Stimulated activated CD4-positive, alpha-beta T cell treated with anti-CD3 and anti-CD28 coated beads, Interleukin-1b, Interleukin-23, amount 100 ng/mL, for 24 hours (primary cell): ENCODE measurements at places on chromosomes 4 and X.

GRCh38 chr4:73523126-73523525 is 41.6 kb downstream of the AFM start:
- no peak for DNase-seq

GRCh38 chr4:37825968-37826294 is 555 bp upstream of the PGM2 start:
- DNase-seq = no peak

DNA sequence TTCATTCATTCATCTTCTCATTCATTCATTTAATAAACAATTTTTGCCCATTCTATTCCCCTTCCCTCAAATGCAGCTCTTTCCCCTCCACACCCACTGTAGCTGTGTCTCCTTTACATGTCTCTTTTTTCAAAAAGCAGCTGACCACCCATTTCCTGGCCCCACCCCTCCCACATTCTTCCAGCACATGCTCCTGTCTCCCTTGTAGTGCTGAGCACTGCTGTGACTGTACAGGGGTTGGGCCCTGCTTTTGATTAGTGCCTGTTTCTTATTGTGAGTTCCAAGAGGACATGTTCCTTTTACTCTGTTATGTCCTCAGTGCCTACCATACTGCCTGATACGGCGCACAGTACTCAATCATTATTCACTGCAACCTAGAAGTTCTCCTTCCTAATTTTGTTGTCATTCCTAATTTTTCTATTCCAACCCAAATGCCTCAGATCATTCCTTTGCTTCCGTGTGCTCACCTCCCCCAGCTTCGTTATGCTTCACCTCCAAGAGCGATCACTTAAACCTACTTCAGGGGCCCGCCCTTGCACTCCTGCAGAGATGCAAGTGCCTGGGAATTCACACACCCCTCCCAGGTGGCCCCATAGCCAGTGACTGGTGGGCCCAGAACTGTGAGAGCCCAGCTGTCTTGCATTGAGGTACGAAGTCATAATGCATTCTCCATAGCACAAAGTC is 152.2 kb downstream of the STK32B start:
- no peak for DNase-seq

GRCh38 chr4:25552580-25553271 is 102.9 kb upstream of the SLC34A2 start:
- DNase-seq = no peak

DNA sequence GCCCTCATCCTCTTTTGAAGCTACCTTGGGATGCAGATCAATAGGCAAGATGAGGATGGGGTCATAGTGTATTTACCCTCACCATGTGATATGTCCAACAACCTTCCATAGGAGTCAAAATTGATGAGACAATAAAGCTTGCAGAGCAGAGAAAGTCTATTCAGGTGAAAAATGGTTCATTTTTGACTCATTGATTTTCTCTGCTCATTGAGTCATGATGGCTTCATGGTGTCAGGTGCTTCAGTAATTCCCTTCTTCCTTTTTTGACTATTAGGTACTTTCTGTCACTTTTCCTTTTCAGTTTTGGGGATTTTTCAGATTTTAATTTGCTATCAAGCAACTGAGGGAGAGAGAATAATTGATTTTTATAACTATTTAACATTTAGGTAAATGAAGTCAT is 55.9 kb upstream of the IL2 start:
- no peak for DNase-seq

GRCh38 chr4:63578383-63578782 is 830.9 kb downstream of the TECRL start:
- DNase-seq = no peak

GRCh38 chrX:105266456-105266855 is 46.0 kb upstream of the TEX13A start:
- DNase-seq = no peak

GRCh38 chrX:47706575-47706974 is 47.6 kb upstream of the UXT start:
- no peak for DNase-seq

DNA sequence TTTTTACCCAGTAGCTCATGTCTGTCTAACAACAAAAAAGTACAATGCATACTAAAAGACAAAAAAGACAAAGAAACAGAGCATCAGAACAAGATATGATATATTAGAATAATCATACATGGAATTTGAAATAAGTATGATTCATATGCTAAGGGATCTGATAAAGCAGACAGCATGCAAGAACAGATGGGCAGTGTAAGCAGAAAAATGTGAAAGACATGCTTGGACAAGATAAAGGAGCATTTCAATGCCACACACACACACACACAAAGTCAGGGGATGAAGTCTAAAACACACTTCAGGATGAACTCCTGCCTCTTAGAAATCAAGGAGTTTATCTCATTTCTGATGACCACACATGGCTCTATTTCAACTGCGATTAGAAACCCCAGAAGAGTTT is 649.6 kb upstream of the NDST4 start:
- no peak for DNase-seq

GRCh38 chr4:76987685-76988084 is 38.1 kb downstream of the SEPTIN11 start:
- no peak for DNase-seq

GRCh38 chrX:10634392-10635161 is 14.2 kb upstream of the MID1 start:
- DNase-seq = no peak

GRCh38 chr4:137640156-137640837 is 108.0 kb upstream of the PCDH18 start:
- no peak for DNase-seq

GRCh38 chr4:155468282-155468681 is 91.5 kb upstream of the MAP9 start:
- DNase-seq = no peak

- no peak for DNase-seq
Measured at GRCh38 chr4:89427782-89428181, 120.2 kb upstream of the GPRIN3 start.

GRCh38 chrX:53711436-53711835 is 24.9 kb upstream of the HUWE1 start:
- DNase-seq = no peak

DNA sequence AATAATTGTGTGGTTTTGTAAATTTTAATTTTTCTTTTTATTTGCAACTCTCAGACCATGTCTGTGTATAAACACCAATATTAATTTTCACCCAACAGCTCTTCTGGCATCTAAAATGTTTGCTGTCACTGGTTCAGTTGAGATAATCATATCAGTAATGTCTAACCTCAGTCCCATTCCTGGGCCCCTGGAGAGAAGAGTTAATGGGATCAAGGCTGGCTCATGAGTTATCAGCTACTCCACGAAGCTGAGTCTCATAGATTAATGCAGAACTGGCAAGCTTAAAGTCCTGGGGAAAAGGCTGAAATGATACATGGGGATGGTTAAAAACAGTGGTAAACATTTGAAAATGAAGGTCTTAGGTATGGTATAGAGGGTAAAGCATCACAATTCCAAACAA is 28.4 kb upstream of the TSPAN5 start:
- DNase-seq = no peak

DNA sequence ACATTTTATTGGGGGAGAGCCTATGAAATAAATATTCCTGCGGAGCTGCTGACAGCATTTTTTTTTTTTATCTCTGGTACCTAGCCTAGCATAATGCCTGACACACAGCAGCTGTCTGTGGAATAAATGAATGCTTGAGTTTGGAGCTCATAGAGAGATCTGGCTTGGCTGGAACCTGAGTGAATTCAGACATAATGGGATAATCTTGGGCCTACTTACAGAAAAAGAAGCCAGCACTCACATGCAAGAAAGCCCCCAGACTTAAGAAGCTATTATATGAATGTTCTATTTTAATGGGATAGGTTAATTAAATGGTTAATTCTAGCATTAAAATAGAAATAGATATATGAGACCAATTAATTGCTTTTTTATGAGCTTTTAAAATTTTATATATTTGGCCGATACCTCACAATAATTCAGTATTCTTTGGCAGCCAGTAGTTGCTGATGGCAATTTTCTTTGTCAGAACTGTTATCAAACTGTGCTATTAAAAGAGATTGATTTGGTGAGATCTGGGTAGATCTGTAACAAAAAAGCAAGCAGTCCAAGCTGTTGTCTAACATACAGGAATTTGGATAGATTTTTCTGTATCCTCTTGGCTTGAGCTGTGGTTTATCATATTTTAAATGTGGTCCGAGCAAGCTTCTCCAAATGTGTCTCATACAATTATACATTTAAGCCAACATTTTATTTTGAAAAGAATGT is 654.2 kb downstream of the PCDH7 start:
- no peak for DNase-seq

GRCh38 chr4:124846306-124846705 is 133.8 kb upstream of the ANKRD50 start:
- DNase-seq = no peak

DNA sequence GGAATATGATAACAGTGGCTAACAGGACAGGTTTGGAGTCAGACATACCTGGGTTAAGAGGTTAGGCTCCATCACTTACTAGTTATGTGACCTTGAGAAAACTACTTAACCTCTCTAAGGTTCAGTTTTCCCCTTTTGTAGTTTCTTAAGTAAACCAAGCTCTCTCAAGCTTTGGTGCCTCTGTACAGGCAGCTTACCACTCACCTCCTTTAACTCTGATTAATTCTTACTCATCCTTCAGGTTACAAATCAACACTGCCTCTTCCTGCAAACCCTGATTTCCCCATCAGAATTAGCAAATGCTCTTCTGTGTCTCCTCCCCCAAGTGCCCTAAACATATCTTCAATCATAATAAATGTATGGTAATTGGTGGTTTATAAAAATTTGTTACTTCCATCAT is 3.5 kb upstream of the SERTM2 start:
- DNase-seq = no peak

DNA sequence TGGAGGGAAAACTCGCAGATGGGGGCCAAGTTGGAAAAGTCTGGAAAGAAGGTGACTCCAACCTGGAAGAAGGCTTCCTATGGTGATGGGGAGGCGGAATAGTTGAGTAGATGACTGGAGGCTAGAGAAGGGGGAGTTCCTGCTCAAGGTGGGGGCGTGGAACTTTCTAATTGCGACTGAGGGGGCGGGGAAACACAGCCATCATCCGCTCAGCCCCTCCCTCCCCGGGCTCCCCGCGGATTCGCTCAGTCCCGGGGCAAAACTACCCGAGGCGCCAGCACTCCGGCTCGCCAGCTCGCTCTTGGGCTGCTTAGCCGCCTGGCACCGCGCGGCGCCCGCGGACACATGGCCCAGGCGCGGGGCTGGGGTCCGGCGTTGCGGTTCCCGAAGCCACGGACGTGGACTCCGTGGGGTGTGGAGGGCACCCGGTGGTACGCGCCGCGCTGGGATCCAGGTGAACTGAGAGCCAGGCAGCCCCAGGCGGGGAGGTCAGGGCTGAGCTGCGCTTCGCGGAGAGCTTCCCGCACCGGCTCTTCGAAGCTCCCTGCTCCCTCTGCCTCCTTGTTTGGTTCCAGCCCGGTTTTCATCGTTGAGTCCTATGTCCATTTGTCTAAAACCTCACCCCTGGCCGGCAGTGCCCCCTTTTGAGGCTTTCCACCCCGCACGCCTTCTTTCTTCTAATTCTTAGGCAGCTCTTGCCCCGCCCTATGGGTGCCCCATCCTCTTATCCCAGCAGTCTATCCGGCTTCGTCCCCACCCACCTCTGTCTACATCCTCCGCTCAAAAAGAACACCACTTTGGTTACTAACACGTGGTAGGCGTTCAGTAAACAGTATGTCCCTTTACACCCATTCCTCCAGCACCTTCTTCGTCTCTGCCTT is 38.9 kb downstream of the STARD8 start:
- no peak for DNase-seq

GRCh38 chrX:48776818-48777439 is 9.5 kb upstream of the GATA1 start:
- no peak for DNase-seq

- DNase-seq = no peak
Measured at GRCh38 chr4:83113429-83113786, 1.1 kb downstream of the PLAC8 start.

GRCh38 chrX:15525664-15526416 is 25.2 kb downstream of the BMX start:
- no peak for DNase-seq

GRCh38 chrX:14934423-14934822 is 61.2 kb downstream of the MOSPD2 start:
- DNase-seq = no peak

DNA sequence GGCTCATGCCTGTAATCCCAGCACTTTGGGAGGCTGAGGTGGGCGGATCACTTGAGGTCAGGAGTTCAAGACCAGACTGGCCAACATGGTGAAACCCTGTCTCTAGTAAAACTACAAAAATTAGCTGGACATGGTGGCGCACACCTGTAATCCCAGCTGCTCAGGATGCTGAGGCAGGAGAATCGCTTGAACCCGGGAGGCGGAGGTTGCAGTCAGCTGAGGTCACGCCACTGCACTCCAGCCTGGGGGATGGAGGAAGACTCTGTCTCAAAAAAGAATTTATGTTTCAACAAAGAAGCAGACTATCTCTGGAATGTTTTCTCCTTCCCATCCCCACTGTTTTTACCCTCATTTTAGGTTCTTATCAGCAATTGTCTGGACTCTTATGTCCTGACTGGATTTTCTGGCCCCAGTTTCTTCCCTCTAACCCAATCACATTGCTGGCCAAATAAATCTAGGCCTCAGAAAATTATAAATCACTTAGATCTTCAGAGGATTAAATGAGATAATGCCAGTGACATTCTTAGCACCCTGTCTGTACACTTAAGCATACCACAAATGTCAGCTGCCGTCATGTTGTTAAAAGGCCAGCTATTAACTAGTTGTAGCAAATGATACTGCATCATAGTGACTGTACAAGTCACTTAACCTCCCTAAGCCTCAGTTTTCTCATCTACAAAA is 44.9 kb upstream of the PRSS48 start:
- no peak for DNase-seq

DNA sequence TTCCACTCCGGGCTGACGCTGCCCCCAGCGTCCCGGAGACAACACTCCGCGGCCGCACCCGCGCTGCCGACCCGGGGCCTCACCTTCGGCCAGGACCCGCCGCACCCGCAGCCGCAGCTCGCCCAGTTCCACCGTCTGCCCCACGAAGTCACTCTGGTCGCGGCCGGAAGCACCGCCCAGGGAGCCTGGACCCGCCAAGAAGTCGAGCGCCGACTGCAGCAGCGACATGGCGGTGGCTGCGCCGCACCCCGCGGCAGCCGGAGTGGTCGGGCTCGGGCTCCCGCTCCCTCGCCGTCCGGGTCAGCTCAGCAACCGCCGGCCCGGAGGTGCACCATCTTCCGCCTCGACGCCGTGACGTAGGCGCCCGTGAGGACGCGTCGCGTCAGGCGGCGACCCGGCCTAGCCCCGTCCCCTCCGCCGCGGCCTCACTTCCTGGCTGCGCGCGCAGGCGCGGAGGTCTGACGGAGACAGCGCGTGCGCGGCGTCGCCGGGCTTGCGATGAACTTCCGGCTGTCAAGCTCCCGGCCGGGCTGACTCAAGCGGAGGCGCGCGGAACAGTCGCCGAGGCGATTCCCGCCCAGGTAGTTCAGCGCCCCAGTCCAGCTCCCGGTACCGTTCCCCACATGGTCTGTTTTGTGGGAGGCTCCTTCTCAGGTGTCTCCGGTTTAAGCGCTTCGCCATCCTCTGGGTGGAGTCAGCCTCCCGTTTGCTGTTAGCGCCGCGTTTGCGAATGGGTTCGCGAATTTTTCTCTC is at the start of the genes GAK and TMEM175:
TSS of gene GAK (minus strand) at position 357 of the 753 bp plus-strand sequence. CDS start at position 228, 129 bp downstream.
TSS of gene TMEM175 (plus strand) at position 501 of the 753 bp plus-strand sequence. CDS start 15,280 bp downstream, outside the sequence.
- DNase-seq = peak; percentile 86
